ENCODE measurements at places on chromosomes 2 and 18.

- no peaks in the 10 kb centered on the region for H3K27me3 ChIP-seq
- no peaks in the 10 kb centered on the region for H3K4me1 ChIP-seq
- ATAC-seq = no peak
- no peak overlapping the region for H3K4me3 ChIP-seq
- no peak overlapping the region for H3K27ac ChIP-seq
- H3K36me3 ChIP-seq = no peaks in the 10 kb centered on the region
These were observed 3.0 kb downstream of the LYG1 start for GRCh38 chr2:99297994-99298393.

GRCh38 chr2:202140522-202141252 is 67.6 kb downstream of the KIAA2012 start:
- no peak for ATAC-seq
- H3K27ac ChIP-seq = no peak overlapping the region

DNA sequence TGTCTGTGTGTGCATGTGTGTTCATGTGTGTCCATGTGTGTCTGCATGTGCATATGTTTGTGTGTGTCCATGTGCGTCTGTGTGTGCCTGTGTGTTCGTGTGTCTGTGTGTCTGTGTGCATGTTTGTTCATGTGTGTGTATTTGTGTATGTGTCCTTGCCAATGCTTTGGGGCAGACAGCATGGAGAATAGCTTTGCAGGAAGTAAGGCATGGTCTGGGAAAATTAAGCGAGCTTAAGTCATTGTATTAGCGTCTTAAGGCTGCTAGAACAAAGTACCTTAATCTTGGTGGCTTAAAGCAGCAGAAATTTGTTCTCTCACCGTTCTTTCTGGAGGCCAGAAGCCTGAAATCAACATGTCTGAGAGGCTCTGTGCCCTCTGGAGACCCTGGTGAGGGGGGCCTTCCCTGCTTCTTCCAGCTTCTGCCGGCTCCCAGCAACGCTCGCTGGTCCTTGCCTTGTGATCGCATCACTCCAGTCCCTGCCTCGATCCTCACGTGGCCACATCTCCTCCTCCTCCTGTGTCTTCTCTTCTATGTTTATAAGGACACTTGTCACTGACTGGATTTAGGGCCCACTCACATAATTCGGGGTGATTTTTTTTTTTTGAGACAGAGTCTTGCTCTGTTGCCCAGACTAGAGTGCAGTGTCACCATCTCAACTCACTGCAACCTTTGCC is 3.8 kb downstream of the NEU2 start:
- H3K27me3 ChIP-seq = peaks cover 10% of the 10 kb centered on the region
- no peak overlapping the region for H3K4me3 ChIP-seq
- H3K36me3 ChIP-seq = no peaks in the 10 kb centered on the region
- H3K27ac ChIP-seq = no peak overlapping the region
- no peaks in the 10 kb centered on the region for H3K4me1 ChIP-seq

GRCh38 chr2:66497431-66498288 is 62.7 kb downstream of the MEIS1 start:
- H3K36me3 ChIP-seq = no peaks in the 10 kb centered on the region
- no peak for ATAC-seq
- no peak overlapping the region for H3K27ac ChIP-seq
- H3K4me3 ChIP-seq = no peak overlapping the region
- no peaks in the 10 kb centered on the region for H3K27me3 ChIP-seq
- H3K4me1 ChIP-seq = peaks cover 100% of the 10 kb centered on the region

GRCh38 chr2:109527079-109527478 is 86.7 kb downstream of the SEPTIN10 start:
- peaks cover 7% of the 10 kb centered on the region for H3K4me1 ChIP-seq
- H3K4me3 ChIP-seq = no peak overlapping the region
- no peak overlapping the region for H3K27ac ChIP-seq

DNA sequence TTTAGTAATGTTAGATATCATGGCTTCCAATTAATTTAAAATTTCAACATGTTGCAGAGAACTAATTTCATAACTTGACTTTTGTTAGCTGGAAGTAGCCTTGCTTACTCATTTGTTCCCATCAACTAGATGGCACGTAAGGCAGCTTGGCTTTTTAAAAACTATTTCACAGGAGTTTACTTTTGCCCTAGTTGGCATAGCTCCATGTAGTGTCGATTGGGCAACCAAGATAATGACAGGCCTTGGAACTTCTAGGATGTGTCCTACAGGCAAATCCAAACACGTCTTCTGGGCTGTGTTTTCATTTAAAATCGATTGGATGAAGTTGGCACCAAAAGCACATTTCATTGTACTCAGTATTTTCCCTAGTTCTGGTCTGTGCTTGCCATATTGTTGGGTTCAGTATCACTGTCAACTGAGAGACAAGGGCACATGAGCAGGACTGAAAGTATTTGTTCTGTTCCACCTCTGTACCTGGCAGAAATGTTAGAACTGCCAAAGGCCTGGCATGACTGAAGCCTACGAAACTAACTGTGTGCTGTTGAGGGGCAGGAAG is 29.4 kb downstream of the HADHB start:
- H3K36me3 ChIP-seq = peaks cover 5% of the 10 kb centered on the region
- H3K27ac ChIP-seq = peak overlapping the region; percentile 68
- H3K4me3 ChIP-seq = no peak overlapping the region
- peak; percentile 96 for ATAC-seq
- peaks cover 14% of the 10 kb centered on the region for H3K4me1 ChIP-seq
